H9 (cell line): ENCODE measurements at places on chromosomes 16 and 17. TPM values are rescaled to one million over a fixed set of nuclear protein-coding genes. Genes with fewer than 3 reads are reported as not detected.

Gene PDXDC1
- 106 and 112 TPM in 2 replicates for total RNA-seq

Gene COL1A1
- 104 and 112 TPM in 2 replicates for total RNA-seq

Gene ADPRM
- total RNA-seq = 5.1 and 7.1 TPM in 2 replicates

Gene FOXC2
- total RNA-seq = 0.07 TPM in 1 of 2 replicates, not detected in the other
